Stimulated activated CD4-positive, alpha-beta T cell treated with anti-CD3 and anti-CD28 coated beads, Interleukin-2, amount 100 ng/mL, for 48 hours (primary cell): ENCODE measurements at places on chromosomes 4 and X.

GRCh38 chr4:119210775-119211174 is 1.7 kb upstream of the USP53 start:
- no peak for DNase-seq

GRCh38 chr4:138954428-138954827 is 61.2 kb upstream of the NOCT start:
- no peak for DNase-seq

DNA sequence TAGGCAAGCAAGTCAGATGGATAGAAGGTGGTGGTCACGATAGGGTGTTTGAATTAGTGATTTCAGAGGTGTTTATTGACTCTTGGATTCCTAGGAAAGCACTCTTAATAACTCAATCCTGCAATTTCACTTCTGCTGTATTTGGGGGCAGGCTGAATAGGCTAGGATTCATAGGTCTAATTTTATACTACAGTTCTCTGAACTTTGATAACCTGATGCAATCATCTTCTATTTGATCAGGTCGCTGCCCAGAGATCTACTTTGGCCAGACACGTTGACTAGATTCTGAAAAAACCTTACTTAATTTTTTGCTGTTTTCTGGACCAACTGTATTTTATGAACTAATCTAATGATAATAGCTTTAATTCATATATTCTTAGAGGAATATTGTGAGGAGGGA is 26.4 kb downstream of the XK start:
- DNase-seq = no peak

GRCh38 chr4:99917575-99917974 is 23.3 kb upstream of the LAMTOR3 start:
- no peak for DNase-seq

DNA sequence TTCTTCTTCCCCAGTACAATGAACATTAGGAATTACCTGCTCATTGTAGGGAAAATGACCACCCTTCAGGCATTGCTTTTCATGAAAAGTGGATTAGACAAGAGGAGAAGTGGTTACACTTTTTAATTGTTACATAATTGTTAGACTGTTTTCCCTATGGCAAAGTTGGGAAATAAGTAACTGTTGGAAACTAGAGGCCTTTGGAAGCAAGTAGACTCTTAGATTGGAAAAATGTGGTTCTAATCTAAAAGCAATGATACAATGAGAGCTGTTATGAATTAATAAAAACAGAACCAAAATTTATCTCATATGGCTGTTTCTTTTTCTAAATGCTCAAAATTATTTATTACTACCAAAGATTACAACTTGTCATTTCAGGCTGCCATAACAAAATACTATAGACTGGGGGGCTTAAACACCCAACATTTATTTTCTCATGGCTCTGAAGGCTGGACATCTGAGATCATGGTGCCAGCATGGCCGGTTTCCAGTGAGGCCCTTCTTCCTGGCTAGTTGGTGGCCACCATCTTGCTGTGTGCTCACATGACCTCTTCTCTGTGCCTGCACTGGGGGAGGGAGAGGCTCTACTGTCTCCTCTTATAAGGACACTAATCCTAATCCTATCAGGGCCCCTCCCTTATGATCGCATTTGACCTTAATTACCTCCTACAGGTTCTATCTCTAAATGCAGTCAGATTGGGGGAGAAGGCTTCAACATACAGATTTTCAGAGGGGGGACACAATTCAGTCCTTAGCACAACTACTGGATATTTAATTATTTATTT is 12.5 kb downstream of the CC2D2A start:
- no peak for DNase-seq

GRCh38 chr4:69957209-69957608 is 8.3 kb downstream of the CSN2 start:
- no peak for DNase-seq

GRCh38 chrX:110167952-110168451 is 149.9 kb downstream of the AMMECR1 start:
- DNase-seq = peak; percentile 26

- DNase-seq = no peak
Observed at GRCh38 chr4:73236151-73236550, 22.4 kb downstream of the ANKRD17 start.

- no peak for DNase-seq
Observed at GRCh38 chrX:120302434-120302833, 8.8 kb downstream of the TMEM255A start.

GRCh38 chrX:56994375-56995270 is 718 bp downstream of the SPIN3 start:
- no peak for DNase-seq

GRCh38 chr4:82782626-82783345 is 15.8 kb downstream of the SCD5 start:
- no peak for DNase-seq

- DNase-seq = no peak
Observed at GRCh38 chr4:150119492-150119891, 41.2 kb downstream of the DCLK2 start.
